Nasal cavity respiratory epithelium epithelial cell of viscerocranial mucosa (primary cell): ENCODE measurements at places on chromosomes 16 and 17. TPM values are rescaled to one million over a fixed set of nuclear protein-coding genes. Genes with fewer than 3 reads are reported as not detected.

The TNRC6A gene
- 21.5 and 30.8 TPM in 2 replicates for total RNA-seq

The CCL18 gene
- not detected in 2 replicates for total RNA-seq

The HCRT gene
- total RNA-seq = not detected in 2 replicates

The GDPD3 gene
- 1.8 and 3.8 TPM in 2 replicates for total RNA-seq

The KAT2A gene
- total RNA-seq = 7.9 and 23.3 TPM in 2 replicates

The KCNJ12 gene
- total RNA-seq = 0.34 and 1.00 TPM in 2 replicates

The TMEM114 gene
- not detected in 2 replicates for total RNA-seq

The TP53TG3E gene
- not detected in 2 replicates for total RNA-seq

The NUPR1 gene
- 76.2 and 90.9 TPM in 2 replicates for total RNA-seq

The RPTOR gene
- total RNA-seq = 14.7 and 40.6 TPM in 2 replicates

The SLC35G6 gene
- not detected in 2 replicates for total RNA-seq

The SCGB1C2 gene
- total RNA-seq = not detected in 2 replicates

The WSCD1 gene
- total RNA-seq = under 0.01 TPM in 1 of 2 replicates, not detected in the other

The SLC12A3 gene
- total RNA-seq = not detected in 2 replicates

The TRIM72 gene
- total RNA-seq = under 0.01 TPM in 1 of 2 replicates, not detected in the other

The CRISPLD2 gene
- 0.34 and 0.36 TPM in 2 replicates for total RNA-seq

The KRT16 gene
- 2,627 and 3,653 TPM in 2 replicates for total RNA-seq

The KRT33B gene
- total RNA-seq = 1.1 and 59.1 TPM in 2 replicates

The DNAH2 gene
- under 0.01 and 0.21 TPM in 2 replicates for total RNA-seq

The ENPP7 gene
- not detected in 2 replicates for total RNA-seq

The TXNL4B gene
- total RNA-seq = 8.9 and 11.0 TPM in 2 replicates

The PARN gene
- total RNA-seq = 29.7 and 41.1 TPM in 2 replicates

The KRT15 gene
- 38.3 and 63.4 TPM in 2 replicates for total RNA-seq

The DYNC1LI2 gene
- total RNA-seq = 94.0 and 102 TPM in 2 replicates

The ADGRG1 gene
- total RNA-seq = 29.7 and 217 TPM in 2 replicates

The RUSF1 gene
- total RNA-seq = 35.5 and 56.0 TPM in 2 replicates

The NPW gene
- total RNA-seq = under 0.01 TPM in 1 of 2 replicates, not detected in the other

The TSC2 gene
- 19.8 and 53.7 TPM in 2 replicates for total RNA-seq

The KPNA2 gene
- 22.6 and 40.5 TPM in 2 replicates for total RNA-seq

The CD300E gene
- total RNA-seq = not detected in 2 replicates

The GFAP gene
- total RNA-seq = under 0.01 TPM in 1 of 2 replicates, not detected in the other

The UQCRC2 gene
- total RNA-seq = 219 and 227 TPM in 2 replicates
